ENCODE measurements at places on chromosomes 6 and 20.

DNA sequence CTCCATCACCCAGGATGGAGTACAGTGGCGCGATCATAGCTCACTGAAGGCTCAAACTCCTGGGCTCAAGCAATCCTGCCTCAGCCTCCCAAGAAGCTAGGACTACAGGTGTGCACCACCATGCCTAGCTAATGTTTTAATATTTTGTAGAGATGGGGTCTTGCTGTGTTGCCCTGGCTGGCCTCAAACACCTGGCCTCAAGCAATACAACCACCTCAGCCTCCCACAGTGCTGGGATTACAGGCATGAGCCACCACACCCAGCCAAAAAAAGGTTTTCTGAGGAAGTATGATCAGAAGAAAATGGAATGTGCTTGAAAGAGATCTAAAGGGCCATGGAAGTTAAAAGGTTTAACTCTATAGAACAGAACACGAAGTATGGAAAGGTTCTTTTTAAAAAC, 8.7 kb downstream of the RBBP9 start:
- DNase-seq: no peak

GRCh38 chr6:130129762-130130246, 92.9 kb downstream of the SAMD3 start:
- DNase-seq: no peak

DNA sequence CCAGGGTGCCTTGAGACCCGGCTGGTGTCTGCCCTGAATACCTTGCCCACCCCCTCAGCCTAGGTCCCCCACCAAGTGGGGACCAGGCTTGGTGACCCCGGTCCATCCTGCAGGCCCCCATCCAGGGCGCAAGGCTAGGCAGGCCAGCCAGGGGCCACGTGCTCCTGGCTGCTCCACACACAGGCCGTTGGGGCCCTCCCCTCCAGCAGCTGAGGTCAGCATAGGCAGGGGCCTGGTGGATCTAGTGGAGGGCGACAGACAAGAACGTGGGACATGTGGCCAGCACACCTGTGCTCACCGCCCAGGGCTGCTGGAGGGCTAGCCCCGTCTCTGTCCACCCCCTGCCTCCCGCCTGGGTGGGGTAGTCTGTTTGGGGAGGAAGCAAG, 7.5 kb upstream of the HRH3 start:
- DNase-seq: no peak

DNA sequence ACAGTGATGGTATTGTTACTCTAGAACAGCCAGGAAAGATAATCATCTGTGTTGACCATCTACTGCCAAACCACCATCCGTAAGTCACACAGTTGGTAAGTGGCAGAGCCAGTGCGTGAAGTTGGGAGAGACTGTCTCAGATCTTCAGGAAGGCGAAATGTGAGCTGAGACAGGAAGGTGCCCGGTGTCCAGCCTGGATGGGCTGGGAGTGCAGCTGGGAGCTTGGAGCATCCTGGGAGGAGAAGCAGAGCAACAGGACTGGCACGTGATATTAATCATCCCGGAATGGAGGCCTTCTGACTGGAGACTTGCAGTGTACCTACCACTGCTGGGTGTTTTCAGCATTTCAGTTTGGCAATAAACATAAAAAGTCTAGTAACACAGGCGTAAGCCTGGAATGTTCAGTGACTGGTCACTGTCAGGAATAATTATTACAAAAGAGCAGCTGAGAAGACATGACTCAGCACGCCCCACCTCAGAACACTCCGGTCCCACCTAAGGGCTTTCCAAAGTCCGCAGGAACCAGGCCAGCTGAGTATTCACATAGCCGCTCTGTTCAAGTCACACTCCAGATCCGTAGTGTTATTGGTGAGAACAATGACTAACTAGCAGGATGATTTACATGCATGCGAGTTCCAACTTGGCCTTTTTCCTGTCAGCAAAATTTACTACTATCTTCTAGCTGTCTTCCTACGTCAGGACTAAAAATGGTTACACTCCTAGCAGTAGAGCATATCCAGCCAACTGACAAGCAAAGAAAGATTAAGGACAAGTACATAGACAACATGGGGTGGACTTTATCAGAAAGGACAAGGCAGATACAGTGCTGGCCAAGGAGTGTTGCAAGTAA, 45.1 kb upstream of the PNRC1 start:
- DNase-seq: no peak

DNA sequence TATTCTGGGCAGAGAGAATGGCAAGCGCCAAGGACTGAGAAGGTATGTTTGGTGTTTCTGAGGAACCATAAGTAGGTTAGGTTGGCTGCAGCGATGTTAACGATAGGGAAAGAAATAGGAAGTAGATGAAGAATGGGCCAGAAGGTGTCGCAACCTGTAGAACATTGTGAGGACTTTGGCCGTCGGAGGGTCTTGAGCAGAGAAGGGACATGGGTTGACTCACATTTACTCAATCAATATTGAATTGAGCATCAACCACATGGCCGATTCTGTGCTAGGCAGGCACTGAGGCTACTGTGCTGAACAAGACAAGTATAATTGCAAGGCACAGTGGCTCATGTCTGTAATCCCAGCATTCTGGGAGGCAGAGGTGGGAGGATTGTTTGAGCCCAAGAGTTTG, 26.8 kb upstream of the RPN2 start:
- DNase-seq: no peak

DNA sequence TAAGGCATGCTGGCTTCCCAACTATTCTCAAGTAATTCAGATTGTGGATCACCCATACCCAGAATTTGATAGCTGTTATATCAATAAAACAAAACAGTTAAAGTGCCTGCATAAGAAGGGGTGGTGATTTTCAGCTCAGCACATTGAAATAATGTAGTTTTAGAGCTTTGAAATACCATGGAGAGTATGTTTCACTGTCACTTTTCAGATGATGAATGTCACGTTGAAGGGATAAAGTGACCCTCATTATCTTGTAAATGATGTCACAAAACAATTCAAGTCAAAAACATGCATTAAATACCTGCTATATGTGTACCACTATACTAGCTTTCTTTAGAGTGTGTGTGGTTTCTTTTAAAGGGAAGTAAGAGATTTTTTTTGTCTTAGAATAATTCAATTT, 27.6 kb downstream of the MLIP start:
- no peak for DNase-seq

GRCh38 chr20:47551841-47552240, 50.2 kb downstream of the NCOA3 start:
- no peak for DNase-seq

GRCh38 chr6:53431704-53432103, 83.0 kb upstream of the ELOVL5 start:
- no peak for DNase-seq

- no peak for DNase-seq
Observed at GRCh38 chr6:31086788-31087440, 25.5 kb downstream of the C6orf15 start.

DNA sequence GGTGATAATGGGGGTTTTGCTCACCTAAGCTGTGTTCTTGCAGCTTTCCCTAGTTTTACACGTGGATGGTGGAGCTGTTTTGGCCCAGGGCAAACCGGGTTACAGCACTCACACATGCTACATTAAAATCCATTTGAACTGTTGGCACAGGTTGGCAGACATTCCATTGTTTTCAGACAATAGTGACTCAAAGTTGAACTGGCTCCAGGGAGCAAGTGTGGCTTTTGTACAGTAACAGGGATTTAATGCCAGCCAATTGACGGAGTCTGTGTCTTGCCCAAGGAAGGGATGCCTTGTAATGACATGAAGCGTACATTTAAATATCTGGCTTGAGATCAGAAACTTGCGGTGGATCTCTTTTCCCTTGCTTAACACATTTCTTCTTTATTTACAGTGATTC, 183.1 kb downstream of the DTNBP1 start:
- DNase-seq: no peak

- no peak for DNase-seq
Observed at GRCh38 chr6:134757911-134758361, 192.0 kb downstream of the ALDH8A1 start.

DNA sequence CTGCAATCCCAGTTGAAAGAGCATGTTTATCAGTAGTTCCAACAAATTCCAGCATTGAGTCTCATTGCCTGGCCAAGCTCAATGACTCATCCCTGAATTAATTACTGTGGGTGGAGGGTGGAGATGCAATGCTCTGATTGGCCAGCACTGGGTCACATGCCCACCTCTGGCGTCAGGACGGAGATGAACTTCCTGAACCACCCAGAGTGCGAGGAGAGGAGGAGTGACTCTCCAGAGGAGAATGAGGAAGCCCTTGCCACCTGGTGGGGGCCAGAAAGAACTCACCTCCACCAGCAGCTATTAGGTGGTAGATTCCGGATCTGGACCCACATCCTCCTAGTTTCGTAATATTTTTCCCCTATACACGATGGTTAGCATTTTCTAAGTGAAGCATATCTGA, 283.9 kb downstream of the TBC1D7 start:
- DNase-seq: no peak

DNA sequence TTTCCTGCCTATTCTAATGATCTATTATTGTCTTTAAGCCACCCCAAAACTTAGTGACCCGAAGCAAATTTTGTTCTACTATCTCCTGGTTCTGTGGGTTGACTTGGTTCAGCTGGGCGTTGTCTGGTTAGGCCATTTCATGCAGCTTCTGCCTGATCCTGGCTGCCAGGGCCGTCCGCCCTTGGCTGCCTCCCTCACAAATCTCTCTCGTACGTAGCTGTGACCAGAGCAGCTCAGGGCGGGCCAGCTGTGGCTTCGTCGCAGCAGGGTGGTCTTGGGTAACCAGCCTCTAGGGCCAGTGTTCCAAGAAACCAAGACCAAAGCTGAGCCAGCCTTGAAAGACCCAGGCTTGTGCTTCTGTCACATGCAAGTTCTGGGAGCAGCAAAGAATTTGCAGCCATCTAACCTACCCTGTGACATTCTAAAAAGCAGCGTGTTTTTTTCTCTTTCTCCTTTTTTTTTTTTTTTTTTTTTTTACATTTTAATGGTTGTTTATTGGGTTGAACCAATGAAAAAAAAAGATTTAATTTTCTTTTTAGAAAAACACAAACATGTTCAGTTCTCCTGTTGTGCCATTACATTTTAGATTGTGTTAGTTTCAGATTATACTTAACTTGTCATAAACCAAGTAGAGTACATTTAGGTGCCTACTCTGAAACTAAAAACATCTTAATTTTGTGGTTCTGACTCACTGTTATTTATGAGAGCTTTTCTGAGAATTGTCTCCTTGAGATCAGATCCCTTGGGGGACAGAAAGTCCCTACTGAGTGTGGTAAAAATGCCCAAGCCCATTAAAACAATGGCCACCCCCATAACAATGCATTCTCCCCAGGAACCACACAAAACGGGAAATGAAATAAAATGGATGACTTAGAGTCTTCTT, 83.9 kb downstream of the ZDHHC14 start:
- DNase-seq: no peak

DNA sequence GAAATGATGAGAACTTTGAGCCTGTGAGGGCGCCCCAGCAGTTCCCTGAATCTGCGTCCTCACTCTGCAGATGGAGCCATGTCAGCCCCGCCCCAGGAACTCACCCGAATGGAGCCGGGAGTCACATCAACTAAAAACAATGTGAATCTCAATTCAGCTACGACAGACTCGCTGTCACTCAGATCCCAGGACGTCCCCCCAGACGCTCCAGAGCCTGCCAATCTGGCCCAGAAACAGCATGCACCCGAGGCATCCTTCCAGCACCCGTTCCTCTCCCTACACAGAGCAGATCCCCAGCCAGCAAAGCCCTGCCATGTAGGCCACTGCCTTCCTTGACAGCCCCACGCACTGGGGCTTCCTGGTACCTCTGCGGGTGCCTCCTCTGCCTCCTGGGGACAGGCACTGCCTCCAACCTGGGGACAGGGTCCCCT, 248.0 kb downstream of the TTLL2 start:
- DNase-seq: no peak

DNA sequence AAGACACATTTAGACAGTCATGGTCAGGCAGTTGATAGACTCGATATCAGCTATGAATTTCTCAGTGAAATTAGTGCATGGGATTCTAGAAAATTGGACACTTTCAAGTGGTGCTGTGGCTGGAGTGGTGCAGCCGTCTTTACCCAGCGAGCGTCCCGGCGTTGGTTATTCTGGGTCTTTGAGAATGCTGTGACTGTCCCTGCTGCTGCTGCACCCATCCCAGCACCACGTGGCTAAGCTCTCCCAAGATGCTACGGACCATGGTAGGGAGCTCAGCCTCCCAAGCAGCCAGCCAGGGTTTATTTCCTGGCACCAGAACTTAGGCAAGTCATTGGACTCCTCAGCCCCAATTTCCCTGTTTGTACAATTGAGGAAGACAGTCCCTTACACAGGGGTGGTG, 147.2 kb upstream of the RPS6KA2 start:
- no peak for DNase-seq

GRCh38 chr6:3536901-3537300, 80.1 kb upstream of the SLC22A23 start:
- no peak for DNase-seq

DNA sequence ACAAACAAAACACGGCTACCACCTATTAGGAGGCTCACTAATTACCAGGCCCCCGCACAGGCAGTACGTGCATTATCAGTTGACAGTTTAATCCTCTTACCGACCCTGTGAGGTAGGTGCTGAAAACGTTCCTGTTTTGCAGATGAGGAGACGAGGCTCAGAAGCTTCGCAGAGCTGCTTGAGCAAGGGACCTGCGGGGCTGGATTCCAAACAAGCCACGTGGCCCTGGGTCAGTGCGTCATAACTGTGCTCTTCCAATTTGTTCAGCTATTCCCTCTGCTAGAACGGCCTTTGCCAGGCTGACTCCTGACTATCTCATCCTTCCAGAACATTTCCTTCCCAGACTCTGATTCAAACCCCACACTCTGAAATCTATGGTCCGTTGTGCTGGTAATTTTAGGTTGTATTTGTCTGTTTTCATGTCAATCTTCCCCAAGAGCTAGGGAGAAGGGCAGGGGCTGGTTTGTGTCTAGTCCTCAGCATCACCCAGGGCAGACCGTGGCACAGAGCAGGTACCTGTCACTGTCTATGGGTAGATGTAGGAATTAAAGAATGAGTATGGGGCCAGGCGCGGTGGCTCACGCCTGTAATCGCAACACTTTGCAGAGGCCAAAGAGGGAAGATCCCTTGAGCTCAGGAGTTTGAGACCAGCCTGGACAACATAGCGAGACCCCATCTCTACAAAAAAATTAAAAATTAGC, 28.8 kb upstream of the TLDC2 start:
- DNase-seq: no peak

- DNase-seq: no peak
Observed at GRCh38 chr6:87789198-87789899, 87.3 kb upstream of the AKIRIN2 start.

DNA sequence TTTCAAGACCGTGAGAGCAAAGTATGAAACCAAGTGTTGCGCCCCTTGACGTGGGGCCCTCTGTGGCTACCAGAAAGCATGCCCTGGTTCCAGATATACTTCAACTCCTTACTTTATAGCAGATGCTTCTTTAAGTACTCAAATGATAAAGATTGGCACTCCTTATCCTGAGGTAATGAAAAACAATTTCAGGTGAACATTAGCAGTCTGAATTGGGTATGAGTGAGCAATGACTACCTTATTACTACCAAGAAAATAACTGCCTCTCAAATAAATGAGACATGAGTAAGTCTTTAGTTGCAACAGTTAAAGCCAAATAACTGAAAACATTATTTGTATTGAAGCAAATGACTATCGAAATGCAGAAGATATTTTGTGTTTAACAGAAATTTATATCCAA, 408.7 kb downstream of the MMUT start:
- DNase-seq: no peak

Measured in stimulated activated CD8-positive, alpha-beta memory T cell treated with anti-CD3 and anti-CD28 coated beads, Interleukin-4, amount 100 ng/mL, for 1 hour (primary cell).